CD8-positive, alpha-beta memory T cell (primary cell): ENCODE measurements at places on chromosomes 11 and 22. TPM values are rescaled to one million over a fixed set of nuclear protein-coding genes. Genes with fewer than 3 reads are reported as not detected.

DNA sequence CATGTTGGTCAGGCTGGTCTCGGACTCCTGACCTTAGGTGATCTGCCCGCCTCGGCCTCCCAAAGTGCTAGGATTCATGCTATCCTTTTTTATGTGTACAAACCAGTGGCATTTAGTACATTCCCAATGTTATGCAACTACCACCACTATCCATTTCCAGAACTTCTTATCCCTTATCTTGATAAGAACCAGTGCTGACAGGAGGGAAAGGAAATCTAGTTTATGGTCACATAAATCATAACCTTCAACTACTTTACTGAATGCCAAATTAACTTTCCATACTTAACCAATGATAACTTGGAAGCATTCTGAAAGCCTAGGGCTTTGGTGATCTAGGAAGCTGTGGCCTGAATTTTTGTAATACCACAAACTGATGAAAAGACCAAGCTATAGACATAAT, 170.4 kb downstream of the SWAP70 start:
- no peak for DNase-seq

Gene AASDHPPT
- 51.8 TPM for total RNA-seq

DNA sequence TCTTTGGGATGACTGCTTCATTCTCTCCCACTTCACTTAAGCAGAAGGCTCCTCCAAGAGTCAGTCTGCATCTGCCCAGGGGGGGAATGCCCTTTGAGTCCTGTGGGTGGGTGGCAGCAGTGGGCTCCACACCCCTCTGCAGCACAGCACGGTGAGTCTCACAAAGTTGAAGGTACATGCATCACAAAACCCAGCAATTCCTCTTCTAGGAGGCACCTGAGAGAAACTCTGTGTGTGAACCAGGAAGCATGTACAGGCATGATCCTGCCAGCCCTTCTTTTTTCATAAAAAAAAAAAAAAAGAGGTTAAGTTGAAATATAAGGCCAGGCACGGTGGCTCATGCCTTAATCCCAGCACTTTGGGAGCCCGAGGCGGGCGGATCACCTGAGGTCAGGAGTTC, 87.2 kb downstream of the MYO18B start:
- DNase-seq = no peak

DNA sequence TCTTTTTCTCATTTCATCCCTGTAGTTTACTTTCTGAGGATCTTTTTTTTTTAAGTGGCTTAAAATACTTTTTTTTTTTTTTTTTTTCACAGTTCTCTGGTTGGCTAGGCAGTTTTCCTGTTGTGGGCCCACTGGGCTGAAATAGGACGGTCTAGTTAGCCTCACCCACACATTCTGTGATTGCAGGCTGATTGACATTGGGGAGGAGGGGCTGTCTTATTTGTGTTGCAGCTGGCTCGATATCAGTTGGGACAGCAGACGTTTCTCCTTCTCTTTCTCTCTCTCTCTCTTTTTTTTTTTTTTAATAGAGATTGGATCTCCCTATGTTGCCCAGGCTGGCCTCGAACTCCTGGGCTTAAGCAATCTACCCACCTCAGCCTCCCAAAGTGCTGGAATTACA, 6.9 kb downstream of the BCR start:
- DNase-seq = no peak

- no peak for DNase-seq
These were observed 10.9 kb downstream of the MS4A6A start for GRCh38 chr11:60172011-60172410.

Gene HTR3B
- not detected for total RNA-seq

DNA sequence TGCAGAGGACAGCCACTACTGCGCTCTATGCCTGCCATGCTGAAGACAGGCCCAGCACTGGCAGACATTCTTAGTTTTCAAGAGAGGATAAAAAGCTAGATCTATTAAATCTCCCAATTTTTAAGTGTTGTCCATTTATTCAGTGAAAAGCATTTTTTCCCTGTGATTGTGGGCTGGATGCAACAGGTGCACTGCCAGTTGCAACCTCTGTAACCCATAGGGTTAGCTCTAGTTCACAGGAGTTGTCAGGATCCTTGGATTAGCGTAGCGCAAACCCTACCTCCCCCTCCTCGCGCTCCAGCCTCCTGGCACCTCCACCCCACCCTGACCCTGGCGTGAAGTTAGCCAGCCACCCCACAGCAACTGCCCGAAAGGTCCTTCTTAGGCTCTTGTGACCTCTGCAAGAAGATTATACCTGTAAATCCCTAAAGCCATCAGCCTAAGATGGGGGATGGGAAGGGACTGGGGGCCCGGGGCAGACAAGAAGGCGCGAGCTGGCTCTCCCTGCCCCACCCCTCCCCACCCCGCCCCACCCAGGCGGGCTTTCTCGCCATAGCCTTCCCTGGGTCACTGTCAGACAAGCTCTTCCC, 30.9 kb downstream of the EIF3F start:
- DNase-seq = no peak

Gene SPI1
- 1.8 TPM for total RNA-seq

GRCh38 chr11:104490182-104490581, 326.2 kb upstream of the PDGFD start:
- no peak for DNase-seq

Gene CATSPERZ
- not detected for total RNA-seq

Gene CDC45
- total RNA-seq = 101 TPM

- no peak for DNase-seq
These were observed 23.6 kb downstream of the FLI1 start for GRCh38 chr11:128717516-128717915.

- no peak for DNase-seq
These were observed 83.8 kb upstream of the KCNQ1OT1 start for GRCh38 chr11:2783536-2784082.

DNA sequence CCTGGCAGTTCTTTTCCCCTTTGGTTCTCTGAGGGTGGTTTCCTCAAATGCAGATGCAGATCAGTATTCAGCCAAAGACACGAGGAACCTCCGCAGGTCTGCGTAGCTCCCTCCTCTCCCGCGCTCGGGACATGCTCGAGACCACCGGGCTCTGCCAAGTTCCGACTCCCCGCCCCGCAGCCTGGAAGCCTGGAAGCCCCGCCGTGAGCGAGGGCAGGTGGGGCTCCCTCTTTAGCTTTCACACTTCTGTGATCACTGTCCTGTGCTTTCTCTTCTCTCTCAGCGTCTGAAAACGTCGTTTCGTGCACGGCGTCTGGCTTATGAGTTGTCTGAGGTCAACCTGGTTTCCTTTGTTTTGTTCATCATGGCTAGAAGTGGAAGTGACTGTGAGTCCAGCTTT, 26.6 kb downstream of the ZBED4 start:
- DNase-seq = no peak

DNA sequence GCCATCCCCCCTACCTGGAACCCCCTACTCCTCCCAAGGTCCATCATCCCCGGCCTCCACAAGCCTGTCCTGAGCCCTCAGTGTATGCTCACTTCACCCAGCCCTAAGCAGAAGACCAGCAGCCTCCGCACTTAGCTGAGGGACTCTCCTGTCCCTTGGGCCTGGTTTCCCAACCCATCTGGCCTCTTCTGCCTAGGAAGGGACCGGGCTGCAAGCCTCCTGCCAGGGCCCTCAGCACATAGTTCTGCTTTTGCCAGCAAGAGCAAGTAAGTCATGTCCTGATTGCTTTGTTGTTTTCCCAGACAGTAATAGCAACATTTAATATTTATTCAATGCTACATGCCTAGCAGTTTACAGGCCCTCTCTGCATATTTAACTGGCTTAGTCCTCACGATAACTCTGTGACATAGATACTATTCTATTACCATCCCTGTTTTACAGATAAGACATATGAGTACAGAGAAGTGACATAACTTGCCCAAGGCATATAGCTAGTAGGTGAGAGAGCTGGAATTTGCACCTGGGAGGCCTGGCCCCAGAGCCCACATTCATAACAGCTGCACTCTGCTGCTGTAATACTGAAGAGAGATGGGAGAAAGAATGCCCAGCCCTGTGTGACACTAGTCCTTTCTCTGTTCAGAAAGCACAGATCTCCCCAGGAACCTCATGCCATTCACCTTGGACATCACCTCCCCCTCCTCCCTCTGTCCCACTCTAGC, 139.2 kb downstream of the PARVA start:
- no peak for DNase-seq

- DNase-seq = no peak
These were observed 58.7 kb upstream of the ATXN10 start for GRCh38 chr22:45612940-45613339.

GRCh38 chr22:29555065-29555644, 1.6 kb upstream of the THOC5 start:
- DNase-seq = no peak

- DNase-seq = no peak
These were observed 8.4 kb downstream of the OLFML1 start for GRCh38 chr11:7493670-7494069.

- DNase-seq = peak; percentile 0
These were observed 81.4 kb downstream of the KCNQ1 start for GRCh38 chr11:2525941-2526807.

GRCh38 chr11:34823639-34824038, 92.5 kb downstream of the APIP start:
- DNase-seq = no peak

GRCh38 chr11:83671289-83671688, 385.1 kb upstream of the CCDC90B start:
- DNase-seq = no peak

Gene POGLUT3
- 17.8 TPM for total RNA-seq

- no peak for DNase-seq
These were observed 78.5 kb downstream of the TRAF6 start for GRCh38 chr11:36431429-36432092.

Gene OSM
- total RNA-seq = 18.9 TPM

- DNase-seq = no peak
These were observed 669 bp downstream of the KDM4D start for GRCh38 chr11:94974178-94974577.

Gene FGF3
- not detected for total RNA-seq

DNA sequence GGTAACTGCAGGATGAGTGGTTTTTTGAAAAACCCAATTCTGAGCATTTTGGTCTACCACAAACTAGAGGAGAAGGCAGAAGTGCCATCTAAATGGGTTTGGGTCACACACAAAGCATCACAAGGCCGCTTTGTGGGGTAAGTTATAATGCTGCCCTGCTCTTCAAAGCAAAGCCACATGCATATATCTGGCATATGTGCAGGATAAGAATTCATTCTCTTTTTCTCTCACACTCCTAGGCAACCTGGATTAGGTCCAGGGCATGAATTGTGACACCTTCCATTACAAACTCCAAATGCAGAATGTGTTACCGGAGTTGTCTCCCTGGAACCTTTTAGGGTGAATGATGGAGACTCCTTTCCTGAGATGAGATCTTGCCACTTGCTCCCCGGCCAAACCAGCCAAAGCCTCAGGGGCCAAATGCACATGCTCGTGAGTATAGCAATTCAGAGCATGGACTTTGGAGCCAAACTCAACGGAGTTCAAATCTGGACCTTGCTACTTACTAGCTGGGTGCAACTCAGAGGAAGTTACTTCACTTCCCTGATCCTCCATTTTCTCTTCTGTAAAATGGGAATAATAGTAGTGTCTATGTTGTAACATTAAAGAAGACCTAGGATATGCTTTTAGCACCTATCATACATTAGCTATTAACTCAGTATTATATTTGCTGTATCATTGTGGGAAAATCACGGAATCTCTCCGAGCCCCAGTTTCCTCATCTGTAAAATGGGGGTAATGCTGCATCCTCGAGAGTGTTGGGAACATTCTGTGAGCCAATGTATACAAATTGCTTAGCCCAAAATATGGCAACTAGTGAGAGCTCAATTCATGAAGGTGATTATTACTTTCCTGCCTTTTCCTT, 96.6 kb downstream of the COMMD9 start:
- DNase-seq = no peak

Gene SLC15A3
- 1.2 TPM for total RNA-seq

- no peak for DNase-seq
These were observed 16.8 kb upstream of the TMEM121B start for GRCh38 chr22:17137861-17138425.

GRCh38 chr11:68481579-68482240, 21.2 kb downstream of the PPP6R3 start:
- no peak for DNase-seq

DNA sequence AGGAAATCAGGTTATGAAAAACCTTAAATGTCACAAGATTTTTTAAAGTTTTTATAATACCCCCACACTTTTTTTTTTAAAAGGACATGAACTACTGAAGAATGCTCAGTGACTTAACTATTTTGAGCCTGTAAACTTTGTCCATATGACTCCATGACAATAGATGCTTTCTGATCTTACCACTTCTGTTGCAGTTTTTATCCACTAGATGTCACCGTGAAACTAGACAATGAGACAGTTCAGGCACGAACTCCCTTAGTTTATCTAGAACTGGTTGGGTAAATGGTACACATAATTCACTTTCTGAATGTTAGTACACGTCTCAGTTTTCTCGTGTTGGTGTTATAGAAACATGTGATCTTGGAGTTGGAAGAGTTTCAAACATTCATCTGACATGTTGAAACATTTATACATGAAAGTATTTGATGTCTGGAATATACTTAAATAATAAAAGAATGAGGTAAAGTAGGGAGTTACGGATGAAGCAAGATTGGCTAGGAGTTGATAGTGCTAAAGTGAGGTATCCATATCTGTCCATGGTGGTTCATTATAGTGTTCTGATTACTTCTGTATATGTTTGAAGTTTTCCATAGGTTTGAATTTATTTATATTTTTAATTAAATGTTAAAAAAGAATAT, 8.1 kb downstream of the CCDC15 start:
- DNase-seq = peak; percentile 60

Gene RAB38
- 3.1 TPM for total RNA-seq

- no peak for DNase-seq
These were observed 2.1 kb upstream of the USP47 start for GRCh38 chr11:11839718-11840117.

Gene MMP11
- 1.6 TPM for total RNA-seq

Gene H19
- total RNA-seq = not detected

- no peak for DNase-seq
These were observed 132.2 kb upstream of the PLET1 start for GRCh38 chr11:112392904-112393303.

DNA sequence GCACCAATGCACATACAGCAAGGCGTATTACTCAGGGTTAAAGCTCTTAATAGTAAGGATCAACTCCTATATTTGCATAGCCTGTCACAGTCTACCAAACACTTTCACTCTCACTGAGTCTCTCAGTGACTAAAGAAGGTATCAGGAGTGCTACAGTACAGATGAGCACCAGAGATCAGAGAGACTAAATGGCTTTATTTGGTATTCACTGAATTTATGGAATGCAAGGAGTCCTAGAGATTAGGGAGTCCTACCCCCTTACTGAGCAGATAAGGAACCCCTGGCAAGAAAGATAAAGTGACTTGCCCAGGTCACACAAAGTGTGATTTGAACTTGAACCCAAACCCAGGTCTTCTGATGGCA, 396.4 kb upstream of the CCDC90B start:
- DNase-seq = no peak

GRCh38 chr11:114426280-114426679, 13.0 kb upstream of the REXO2 start:
- DNase-seq = no peak

- no peak for DNase-seq
These were observed 462.6 kb downstream of the BUD13 start for GRCh38 chr11:116310226-116310625.

DNA sequence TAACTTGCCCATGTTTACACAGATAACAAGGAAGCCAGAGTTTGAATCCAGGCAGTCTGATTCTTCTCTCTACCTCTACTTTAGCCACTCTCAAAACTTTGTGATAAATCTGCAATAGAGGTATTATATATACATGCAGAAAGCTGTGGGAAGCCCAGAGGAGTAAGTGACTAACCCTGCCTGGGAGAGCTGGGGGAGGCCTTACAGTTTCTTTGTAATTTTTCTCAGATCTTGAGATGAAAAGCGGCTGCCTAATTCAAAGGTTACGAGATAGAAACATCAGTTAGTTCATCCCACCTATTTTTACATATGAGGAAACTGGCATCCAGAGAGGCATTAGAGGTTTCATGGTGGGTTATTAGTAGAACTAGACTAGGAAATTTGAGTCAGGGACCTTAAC, 4.9 kb downstream of the STIM1 start:
- DNase-seq = no peak
